Esophagus squamous epithelium (tissue), 5 donors: ENCODE measurements at places on chromosomes 4 and X. TPM values are rescaled to one million over a fixed set of nuclear protein-coding genes. Genes with fewer than 3 reads are reported as not detected.

Gene NXF2
- total RNA-seq: not detected

Gene DGKK
- not detected for total RNA-seq

Gene USP9X
- total RNA-seq: 53.4 TPM

Gene SPANXB1
- total RNA-seq: not detected

DNA sequence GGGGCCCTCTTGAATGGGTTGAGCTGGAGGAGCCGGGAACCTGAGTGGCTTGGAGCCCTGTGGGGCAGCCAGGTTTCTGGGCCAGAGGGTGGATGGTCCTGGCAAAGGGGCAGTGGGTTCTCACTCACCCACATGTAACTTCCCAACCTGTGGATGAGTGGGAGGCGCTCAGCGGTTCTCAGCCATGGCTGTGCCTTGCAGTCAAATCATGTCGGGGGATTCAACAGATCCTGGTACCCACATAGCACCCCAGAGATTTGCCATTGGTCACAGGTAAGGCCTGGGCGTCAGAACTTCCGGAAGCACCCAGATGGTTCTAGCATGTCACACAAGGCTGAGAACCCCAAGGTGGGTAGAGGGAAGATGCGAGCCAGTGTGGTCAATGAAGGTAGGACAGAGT is 21.9 kb upstream of the CLCN4 start:
- H3K27me3 ChIP-seq: no peaks in the 10 kb centered on the region
- no peak overlapping the region for H3K27ac ChIP-seq
- no peak overlapping the region for H3K4me3 ChIP-seq
- no peak for DNase-seq
- H3K36me3 ChIP-seq: peaks cover 11% of the 10 kb centered on the region
- no peaks in the 10 kb centered on the region for H3K4me1 ChIP-seq

DNA sequence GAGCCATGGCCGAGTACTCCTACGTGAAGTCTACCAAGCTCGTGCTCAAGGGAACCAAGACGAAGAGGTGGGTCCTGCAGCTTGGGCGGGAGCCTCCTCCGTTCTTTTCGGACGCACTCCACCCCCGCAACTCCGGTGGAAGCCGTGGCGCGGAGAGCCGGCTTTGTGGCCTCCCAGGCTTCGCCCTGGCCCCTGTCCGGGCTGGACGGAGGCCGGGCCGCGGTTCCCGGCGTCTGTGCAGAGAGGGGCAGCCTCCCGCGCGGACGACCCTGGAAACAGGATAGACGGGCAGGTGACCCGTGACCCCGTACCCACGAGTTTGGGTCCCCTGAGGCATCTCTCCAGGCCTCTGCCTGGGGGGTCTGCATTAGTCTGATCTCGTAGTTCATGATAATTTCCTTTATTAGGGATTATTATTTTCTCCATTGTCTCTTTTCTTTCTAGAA is 356 bp downstream of the FRG1 start:
- no peak for DNase-seq
- peak overlapping the region; percentile 95 for H3K27ac ChIP-seq
- no peaks in the 10 kb centered on the region for H3K27me3 ChIP-seq
- H3K4me3 ChIP-seq: peak overlapping the region; percentile 93
- H3K4me1 ChIP-seq: peaks cover 26% of the 10 kb centered on the region

- H3K27ac ChIP-seq: peak overlapping the region; percentile 82
- no peak overlapping the region for H3K4me3 ChIP-seq
- H3K4me1 ChIP-seq: peaks cover 34% of the 10 kb centered on the region
- DNase-seq: no peak
Observed at GRCh38 chrX:40131654-40132337, 34.0 kb upstream of the BCOR start.

DNA sequence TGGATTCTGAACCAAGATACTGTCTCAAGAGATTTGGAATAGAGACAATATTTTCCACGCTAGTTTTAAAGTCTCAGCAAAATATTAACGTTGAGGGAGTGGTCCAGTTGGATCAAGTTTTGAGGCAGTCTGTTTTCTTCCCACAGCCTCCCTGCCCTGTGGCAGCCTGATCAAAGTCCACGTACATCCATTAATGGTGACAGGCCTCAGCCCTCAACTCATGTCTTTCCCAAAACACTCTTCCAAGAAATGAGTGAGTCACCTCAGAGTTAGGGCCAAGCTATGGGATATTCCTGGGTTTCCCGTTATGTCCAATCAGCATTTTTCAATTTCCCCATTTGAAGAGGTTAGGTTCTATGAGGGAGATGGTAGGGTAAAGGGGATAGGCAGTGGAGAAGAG is 28.5 kb downstream of the EGFL6 start:
- peaks cover 3% of the 10 kb centered on the region for H3K4me1 ChIP-seq
- no peaks in the 10 kb centered on the region for H3K36me3 ChIP-seq
- H3K27me3 ChIP-seq: no peaks in the 10 kb centered on the region

GRCh38 chr4:182421753-182422152 is 178.6 kb downstream of the TENM3 start:
- no peaks in the 10 kb centered on the region for H3K27me3 ChIP-seq
- H3K4me3 ChIP-seq: no peak overlapping the region
- no peaks in the 10 kb centered on the region for H3K36me3 ChIP-seq
- no peak for DNase-seq
- no peak overlapping the region for H3K27ac ChIP-seq
- no peaks in the 10 kb centered on the region for H3K4me1 ChIP-seq

DNA sequence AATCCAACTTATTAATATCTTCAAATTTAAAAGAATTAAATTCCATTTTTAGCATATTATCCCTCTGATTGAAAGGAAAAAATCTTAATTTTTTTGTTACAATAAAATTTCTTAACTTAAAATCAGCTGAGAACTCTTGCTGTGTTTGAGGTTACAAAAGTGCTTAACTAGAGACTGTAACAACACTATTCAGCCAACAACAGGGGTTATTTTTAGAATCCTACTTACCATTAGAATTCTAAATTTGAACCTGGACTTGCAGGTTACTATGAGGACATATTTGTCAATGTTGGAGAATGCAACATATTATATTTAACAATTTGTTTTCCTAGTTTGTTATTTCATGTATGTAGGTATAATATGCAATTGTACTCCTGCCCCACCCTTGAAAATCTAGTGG is 238.1 kb upstream of the CXXC4 start:
- no peaks in the 10 kb centered on the region for H3K36me3 ChIP-seq
- no peak for DNase-seq
- no peak overlapping the region for H3K4me3 ChIP-seq
- no peak overlapping the region for H3K27ac ChIP-seq

GRCh38 chrX:22392133-22392948 is 119.6 kb downstream of the CBLL2 start:
- no peaks in the 10 kb centered on the region for H3K36me3 ChIP-seq
- DNase-seq: no peak
- H3K4me3 ChIP-seq: no peak overlapping the region
- no peaks in the 10 kb centered on the region for H3K27me3 ChIP-seq
- no peak overlapping the region for H3K27ac ChIP-seq

- H3K4me3 ChIP-seq: no peak overlapping the region
Observed at GRCh38 chr4:65018313-65018712, 609.1 kb upstream of the TECRL start.

DNA sequence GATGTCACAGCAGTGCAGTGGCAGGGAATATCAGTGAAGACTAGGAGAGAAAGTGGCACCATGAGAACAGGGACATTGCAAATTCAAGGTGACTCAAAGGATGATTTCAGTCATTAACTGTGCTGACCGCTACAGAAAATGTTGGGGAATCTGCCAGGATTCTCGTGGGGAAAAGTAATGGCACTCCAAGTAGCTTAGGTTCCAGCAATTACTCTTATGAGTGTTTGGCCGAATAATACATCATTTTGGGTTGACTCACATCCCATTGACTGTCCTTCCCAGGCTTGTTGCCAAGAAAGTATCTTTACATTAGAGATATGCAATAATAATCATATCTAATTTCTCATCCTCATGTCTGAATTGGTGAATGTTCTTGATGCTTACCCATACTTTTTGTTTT is 1411.1 kb upstream of the PCDH7 start:
- no peak overlapping the region for H3K27ac ChIP-seq
- H3K4me1 ChIP-seq: no peaks in the 10 kb centered on the region
- DNase-seq: no peak
- no peak overlapping the region for H3K4me3 ChIP-seq

DNA sequence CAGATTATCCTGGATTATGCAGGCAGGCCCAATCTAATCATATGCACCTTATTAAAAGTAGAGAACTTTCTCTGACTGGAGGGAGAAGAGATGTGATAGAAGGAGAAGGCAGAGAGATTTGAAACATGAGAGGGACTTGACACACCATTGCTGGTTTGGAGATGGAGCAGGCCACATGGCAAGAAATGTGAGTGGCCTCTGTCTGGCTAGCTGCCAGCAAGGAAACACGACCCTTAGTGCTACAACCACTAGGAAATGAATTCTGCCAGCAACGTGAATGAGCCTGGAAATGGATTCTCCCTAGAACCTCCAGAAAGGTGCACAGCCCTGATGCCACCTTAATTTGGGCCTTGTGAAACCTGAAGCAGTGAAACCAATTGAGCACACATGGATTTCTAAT is 79.5 kb upstream of the MBNL3 start:
- no peaks in the 10 kb centered on the region for H3K4me1 ChIP-seq
- H3K27ac ChIP-seq: no peak overlapping the region

- DNase-seq: no peak
- no peak overlapping the region for H3K27ac ChIP-seq
- H3K27me3 ChIP-seq: no peaks in the 10 kb centered on the region
- H3K36me3 ChIP-seq: no peaks in the 10 kb centered on the region
Observed at GRCh38 chrX:124325732-124326131, 6.7 kb upstream of the TEX13D start.

DNA sequence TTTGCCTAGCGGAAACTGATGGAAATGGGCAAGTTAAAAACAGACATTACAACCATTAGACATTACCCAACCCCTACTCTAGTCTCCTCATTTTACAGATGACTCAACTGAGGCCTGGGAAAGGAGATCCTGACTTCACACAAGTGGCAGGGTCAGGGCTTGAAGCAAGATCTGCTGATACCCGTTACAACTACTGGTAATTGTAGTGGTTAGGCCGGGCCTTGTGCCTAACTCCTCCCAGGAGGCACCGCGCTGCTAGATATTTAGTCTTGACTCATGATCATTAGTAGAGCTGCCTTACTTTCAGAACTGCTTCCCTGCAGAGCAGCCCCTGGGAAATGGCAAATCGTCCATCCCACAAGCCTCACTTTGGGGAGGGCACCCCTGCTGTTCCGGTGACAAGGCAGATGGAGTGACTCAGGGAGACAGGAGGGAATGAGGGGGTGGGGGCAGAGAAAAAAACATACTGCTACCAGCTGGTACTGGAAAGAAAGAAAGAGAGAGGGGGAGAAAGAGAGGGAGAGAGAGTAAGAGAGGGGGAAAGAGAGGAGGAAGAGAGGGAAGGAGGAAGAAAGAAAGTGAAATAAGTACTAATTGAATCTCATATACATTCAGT is 12.2 kb downstream of the ARHGEF6 start:
- no peaks in the 10 kb centered on the region for H3K36me3 ChIP-seq
- H3K4me1 ChIP-seq: peaks cover 8% of the 10 kb centered on the region
- no peak overlapping the region for H3K4me3 ChIP-seq

DNA sequence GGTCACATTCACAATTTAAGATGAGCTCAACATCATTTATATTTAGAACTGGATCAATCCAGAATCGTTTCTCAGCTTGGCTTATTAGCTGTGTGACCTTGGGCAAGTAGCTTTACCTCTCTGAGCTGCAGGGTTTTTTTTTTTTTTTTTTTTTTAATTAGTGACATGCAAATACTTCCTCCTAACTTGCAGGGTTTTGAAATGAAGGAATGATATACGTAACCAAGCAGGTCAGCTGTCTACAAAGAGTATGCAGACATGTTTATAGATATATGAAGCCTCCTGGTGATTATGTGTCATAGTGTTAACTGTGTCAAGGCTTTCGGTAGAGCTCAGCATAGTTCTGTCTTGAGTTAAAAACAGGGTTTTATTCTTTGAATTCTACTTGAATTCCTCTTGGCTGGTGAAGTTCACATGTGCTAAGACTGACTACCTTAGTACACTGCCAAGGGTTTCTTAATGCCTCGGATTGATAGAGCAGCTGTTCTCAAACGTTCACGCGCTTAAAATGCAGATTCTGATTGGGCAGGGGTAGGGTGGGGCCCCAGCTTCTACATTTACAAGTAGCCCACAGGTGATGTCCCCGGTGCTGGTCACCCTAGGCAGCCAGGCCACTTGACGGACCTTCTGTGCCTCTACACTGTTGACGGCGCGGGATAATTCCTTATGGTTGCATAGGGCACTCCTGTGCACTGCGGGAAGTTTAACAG is 654 bp upstream of the STS start:
- no peaks in the 10 kb centered on the region for H3K27me3 ChIP-seq
- H3K4me3 ChIP-seq: peak overlapping the region; percentile 72
- no peak for DNase-seq
- H3K4me1 ChIP-seq: peaks cover 25% of the 10 kb centered on the region
- H3K27ac ChIP-seq: peak overlapping the region; percentile 94

DNA sequence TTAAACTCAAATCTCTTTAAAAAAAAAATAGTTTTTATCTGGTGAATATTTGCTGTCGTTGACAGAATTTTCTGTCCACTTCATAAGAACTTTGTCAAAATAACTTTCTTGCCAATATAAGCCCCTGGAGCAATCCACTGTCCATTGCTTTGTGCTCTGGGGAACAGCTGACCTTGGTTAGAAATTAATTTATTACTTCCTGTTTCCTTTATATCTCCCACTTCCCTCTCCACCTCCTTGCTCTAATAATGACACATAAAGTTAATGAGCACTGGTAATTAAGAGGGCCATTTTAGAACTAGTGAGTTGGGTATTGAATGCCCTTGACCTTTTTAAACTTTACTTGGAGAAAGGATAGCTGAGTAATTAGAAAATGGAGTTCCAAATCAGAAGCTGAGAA is 151.3 kb upstream of the LEF1 start:
- no peak overlapping the region for H3K4me3 ChIP-seq
- no peaks in the 10 kb centered on the region for H3K36me3 ChIP-seq
- no peak for DNase-seq
- no peak overlapping the region for H3K27ac ChIP-seq
- no peaks in the 10 kb centered on the region for H3K4me1 ChIP-seq
- H3K27me3 ChIP-seq: no peaks in the 10 kb centered on the region

- H3K27me3 ChIP-seq: no peaks in the 10 kb centered on the region
- DNase-seq: no peak
- no peak overlapping the region for H3K27ac ChIP-seq
- H3K36me3 ChIP-seq: no peaks in the 10 kb centered on the region
- H3K4me1 ChIP-seq: no peaks in the 10 kb centered on the region
Observed at GRCh38 chr4:136124251-136124745, 1408.0 kb downstream of the PCDH18 start.
